ENCODE measurements at places on chromosomes 5 and 9.
A peak's percentile ranks its signal among the peaks of the same experiment; 100 is the strongest.

DNA sequence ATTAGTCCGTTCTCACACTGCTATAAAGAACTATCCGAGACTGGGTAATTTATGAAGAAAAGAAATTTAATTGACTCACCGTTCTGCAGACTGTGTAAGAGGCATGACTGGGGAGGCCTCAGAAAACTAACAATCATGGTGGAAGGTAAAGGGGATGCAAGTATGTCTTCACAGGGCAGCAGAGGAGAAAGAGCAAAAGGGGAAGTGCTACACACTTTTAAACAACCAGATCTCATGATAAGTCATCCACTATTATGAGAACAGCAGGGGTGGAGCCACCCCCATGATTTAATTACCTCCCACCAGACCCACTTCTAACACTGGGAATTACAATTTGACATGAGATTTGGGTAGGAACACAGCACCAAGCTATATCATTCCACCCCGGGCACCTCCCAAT, 26.6 kb downstream of the FST start:
- DNase-seq, result no peak

DNA sequence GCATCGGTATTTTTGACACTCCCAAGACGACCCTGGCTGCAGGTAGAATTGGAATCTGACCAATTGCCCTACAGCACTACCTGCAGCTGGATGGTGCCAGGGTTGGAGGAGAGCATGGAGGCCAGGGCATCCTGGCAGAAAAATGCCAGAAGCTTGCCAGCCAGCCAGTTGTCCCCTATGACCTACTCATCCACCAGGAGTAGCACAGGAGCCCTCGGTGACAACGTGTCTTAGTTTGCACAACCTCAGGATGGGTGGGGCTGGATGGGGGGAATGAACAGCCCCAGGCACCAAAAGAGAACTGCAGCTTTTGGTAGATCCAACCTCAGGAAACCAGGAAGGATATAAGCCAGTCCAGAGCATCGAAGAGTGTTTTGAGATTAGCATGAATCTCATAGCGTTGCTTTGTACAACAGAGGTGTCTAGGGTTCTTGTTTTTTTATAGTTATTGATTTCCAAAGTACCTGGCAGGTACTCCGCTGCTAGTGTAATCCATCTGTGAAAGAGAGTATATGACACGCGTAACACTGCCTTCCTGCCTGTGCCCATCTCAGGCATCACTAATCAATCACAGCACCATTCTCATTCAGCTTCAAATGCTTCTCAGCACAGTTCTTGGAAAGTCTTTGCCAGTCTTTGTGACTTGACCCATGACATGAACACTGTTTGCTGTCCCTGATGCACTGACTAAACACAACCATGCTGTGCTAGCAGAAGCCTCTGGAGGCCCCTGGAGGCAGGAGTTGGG, 36.7 kb upstream of the ASS1 start:
- DNase-seq, result no peak

GRCh38 chr5:156913719-156914370, 49.2 kb downstream of the TIMD4 start:
- DNase-seq, result no peak

GRCh38 chr5:5813441-5813840, 391.0 kb downstream of the ICE1 start:
- DNase-seq, result no peak

DNA sequence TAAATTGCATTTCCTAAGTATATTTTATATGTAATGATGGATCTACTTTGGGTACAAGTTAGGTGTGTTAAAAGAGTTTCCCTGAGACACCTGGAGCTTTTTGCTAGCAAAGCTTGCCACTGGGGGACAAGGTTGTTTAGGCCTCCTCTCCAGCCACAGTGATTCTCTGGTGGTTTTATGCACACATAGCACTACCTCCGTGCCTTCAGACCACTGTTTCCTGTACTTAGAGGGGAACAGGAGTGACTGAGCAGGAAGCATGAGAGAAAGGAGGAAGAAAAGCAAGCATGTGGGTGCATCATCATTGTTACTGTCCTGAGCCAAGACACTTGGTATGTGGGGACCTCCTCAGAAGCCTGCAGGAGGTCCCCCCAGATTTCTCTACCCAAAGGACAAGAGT, 272.1 kb downstream of the RASEF start:
- DNase-seq, result no peak

DNA sequence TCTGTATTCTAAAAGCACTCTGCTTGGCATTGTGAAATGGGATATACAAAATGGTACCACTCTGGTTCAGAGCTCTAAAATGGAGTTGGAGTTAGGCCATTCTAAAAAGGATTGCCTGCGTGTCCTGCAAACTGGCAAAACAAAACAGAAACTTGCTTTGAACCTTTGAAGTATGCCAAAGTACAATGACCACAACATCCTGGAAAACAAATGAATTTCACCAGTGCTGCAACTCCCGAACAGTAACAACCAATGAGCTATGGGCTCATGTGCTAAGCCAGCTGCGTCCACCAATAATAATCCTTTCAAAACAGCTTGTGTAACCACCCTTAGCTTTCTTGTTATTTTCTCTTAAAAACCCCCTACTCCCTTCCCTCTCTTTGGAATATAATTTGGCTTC, 88.4 kb upstream of the CXCL14 start:
- no peak for DNase-seq

DNA sequence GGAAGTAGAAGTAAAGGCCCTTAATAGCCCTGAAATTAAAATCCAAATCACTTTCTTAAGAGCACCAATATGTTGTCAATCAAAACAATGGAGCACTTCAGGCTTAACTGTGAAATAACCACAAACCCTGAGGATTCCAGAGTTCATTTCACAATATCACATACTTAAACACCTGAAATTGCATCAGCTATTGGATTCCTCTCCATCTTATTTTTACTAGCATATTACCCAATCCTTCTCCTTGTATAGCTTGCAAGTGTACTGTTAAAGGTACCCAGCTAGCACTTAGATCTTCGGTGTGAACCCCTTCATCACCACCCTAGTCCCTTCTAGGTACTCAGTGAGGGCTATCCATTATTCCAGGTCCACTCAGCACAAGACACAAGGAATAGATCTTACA, 287.3 kb downstream of the EFNA5 start:
- DNase-seq, result no peak

- no peak for DNase-seq
Measured at GRCh38 chr5:87686018-87686417, 273.3 kb upstream of the CCNH start.

DNA sequence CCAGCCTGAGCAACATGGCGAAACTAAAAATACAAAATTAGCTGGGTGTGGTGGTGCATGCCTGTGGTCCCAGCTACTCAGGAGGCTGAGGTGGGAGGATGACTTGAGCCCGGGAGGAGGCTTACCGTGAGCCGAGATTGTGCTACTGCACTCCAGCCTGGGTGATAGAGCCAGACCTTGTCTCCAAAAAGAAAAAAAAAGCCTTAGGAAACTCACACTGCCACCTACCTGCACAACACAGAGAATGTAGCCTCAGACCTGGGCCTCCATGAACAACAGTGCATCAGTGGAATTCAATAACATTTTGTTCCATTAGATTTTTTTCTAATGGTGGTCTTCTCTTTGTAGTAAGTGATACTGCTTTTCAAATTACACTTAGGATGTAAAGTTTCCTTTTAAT, 63.8 kb upstream of the RARS1 start:
- no peak for DNase-seq

DNA sequence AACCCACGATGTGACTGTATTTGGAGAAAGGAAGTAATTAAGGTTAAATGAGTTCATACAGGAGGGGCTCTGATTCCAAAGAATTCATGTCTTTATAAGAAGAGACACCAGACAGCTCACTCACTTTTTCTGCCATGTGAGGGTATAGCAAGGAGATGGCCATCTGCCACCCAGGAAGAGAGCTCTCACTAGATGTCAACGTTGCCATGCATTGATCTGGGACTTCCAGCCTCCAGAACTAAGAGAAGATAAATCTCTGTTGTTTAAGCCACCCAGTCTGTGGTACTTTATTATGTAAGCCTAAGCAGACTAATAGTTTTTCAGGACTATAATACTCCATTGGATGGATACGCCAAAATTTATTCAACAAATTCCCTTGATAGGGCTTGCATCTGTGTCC, 89.8 kb upstream of the RAD23B start:
- DNase-seq, result no peak

- no peak for DNase-seq
Measured at GRCh38 chr9:14813336-14814248, 91.1 kb upstream of the CER1 start.

GRCh38 chr5:127170918-127171600, 97.8 kb upstream of the C5orf63 start:
- no peak for DNase-seq

- no peak for DNase-seq
Measured at GRCh38 chr9:33230756-33231622, 9.0 kb upstream of the SPINK4 start.

- no peak for DNase-seq
Measured at GRCh38 chr9:95455714-95456113, 61.1 kb downstream of the PTCH1 start.

DNA sequence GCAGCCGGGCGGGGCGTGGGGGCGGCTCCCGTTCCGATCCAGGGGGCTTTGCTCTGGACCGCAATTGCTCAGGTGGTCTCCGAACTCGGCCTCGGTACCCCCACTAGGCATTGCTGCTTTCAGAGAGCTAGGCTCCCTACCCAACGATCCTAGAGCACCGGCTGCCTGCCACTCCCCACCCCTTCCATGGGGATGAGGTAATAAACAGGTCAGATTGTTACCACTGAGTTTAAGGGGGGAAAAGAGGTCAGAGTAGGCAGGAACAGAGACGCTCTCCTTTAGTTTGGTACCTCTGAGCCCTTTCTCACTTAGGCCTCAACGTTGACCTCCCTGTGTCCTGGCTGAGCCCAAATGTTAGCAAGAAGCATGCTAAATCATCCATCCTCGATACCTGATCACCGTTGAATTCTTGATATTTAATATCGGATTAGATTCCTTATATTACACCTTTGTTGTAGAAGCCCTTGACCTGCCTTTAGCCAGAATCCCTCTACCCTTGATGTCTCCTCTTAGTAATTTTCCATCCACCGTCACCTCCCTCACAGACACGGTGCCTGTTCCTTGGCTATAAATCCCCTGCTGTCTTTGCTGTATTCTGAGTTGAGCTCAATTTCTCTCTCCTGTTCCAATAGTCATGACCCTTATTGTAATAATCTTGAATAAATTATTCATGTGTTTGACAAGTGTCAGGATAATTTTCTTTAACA, 588 bp upstream of the PLPP1 start:
- DNase-seq, result no peak

DNA sequence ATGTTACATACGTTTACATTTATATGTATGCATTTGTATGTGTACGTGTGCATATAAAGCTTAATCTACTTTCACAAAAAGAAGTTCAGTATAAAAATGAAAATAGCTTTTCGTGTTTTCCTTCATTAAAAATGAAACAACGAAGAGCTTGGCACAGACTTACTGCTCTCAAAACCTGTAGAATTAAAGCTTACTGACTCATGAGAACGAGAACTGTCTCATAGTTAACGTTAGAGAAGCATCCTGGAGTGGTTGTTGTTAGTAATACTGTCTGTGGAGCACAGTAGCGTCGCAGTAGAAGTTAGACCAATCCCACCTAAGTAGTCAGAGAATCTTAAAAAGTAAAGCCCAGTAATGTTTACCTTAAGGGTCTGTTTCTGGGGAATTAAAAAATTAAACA, 1.3 kb downstream of the MAT2B start:
- no peak for DNase-seq

- peak; percentile 29 for DNase-seq
Measured at GRCh38 chr9:93098236-93098946, 2.4 kb downstream of the CARD19 start.

- DNase-seq, result no peak
Measured at GRCh38 chr9:35928591-35929452, 19.5 kb downstream of the SPAAR start.

- DNase-seq, result no peak
Measured at GRCh38 chr9:82572146-82572545, 490.8 kb downstream of the RASEF start.

DNA sequence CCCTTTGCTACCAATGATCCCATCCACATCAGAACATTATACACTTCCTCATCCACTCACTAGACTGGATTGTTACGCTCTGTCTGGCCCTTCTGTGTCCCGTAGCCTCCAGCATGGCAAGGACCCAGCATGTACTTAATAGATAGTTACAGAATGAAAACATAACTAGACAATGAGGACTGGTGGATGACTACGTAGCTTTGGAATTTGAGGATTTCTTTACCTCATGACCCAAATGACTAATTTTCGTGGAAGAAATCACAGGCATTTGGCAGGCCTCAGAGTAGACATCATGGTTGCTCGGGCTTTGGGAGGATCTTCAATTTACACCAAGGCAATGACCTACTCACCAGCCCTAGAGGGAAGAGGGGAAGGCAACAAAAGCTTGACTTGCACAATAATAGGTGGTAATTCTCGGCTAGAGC, 299.8 kb downstream of the TLE1 start:
- DNase-seq, result no peak

GRCh38 chr5:137035480-137035878, 463.6 kb downstream of the SPOCK1 start:
- no peak for DNase-seq

GRCh38 chr5:160385496-160385895, 14.4 kb downstream of the FAM200C start:
- DNase-seq, result no peak

DNA sequence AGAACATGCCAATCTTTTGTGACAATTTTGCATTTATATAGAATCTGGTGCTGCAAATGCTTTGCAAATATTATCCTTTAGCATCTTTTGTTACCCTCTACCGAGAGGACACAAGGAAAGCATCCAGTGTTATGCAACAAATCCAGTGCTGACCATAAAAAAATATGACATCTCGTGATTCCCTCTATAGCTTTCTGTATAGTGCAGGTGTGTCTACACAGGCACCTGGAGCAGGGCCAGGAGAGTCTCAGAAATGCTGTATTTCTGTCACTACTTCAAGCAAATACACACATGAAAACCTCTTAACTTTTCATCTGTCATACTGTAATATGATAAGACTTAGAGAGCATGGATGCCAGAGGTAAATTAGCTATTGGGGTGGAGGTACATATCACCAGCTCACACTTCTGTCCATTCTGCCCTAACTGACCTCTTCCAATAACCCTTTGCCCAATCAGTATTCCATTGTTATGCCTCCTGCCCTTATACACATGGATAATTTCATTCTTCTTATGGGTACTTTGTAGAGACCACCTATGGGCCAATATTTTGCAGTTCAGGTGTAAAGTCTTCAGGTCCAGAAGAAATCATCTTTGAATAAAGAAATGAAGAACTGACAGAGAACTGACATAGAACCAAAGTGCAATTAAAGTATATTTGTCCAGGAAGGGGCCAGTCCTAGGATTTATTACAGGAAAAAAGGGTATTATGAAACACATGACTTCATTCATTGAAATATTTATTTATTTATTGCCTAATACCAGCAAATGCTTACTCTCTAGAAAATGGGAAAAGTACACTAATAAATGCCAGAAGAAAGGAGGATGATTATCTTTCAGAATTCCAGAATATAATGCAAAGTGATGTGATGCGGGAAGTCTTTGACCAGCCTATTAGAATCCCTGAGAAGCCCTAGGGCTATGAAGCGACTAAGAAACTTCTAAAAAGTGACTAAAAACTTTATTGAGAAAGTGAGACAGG, 106.5 kb downstream of the EPB41L4A start:
- no peak for DNase-seq

Data from hippocampal formation (tissue), 2 donors.